IMR-90 (cell line): ENCODE measurements at places on chromosomes 11 and 22. TPM values are rescaled to one million over a fixed set of nuclear protein-coding genes. Genes with fewer than 3 reads are reported as not detected.

Gene OR5A1
- total RNA-seq, result not detected in 2 replicates

Gene NRGN
- total RNA-seq, result 0.54 and 0.83 TPM in 2 replicates

Gene KRTAP5-9
- not detected in 2 replicates for total RNA-seq

DNA sequence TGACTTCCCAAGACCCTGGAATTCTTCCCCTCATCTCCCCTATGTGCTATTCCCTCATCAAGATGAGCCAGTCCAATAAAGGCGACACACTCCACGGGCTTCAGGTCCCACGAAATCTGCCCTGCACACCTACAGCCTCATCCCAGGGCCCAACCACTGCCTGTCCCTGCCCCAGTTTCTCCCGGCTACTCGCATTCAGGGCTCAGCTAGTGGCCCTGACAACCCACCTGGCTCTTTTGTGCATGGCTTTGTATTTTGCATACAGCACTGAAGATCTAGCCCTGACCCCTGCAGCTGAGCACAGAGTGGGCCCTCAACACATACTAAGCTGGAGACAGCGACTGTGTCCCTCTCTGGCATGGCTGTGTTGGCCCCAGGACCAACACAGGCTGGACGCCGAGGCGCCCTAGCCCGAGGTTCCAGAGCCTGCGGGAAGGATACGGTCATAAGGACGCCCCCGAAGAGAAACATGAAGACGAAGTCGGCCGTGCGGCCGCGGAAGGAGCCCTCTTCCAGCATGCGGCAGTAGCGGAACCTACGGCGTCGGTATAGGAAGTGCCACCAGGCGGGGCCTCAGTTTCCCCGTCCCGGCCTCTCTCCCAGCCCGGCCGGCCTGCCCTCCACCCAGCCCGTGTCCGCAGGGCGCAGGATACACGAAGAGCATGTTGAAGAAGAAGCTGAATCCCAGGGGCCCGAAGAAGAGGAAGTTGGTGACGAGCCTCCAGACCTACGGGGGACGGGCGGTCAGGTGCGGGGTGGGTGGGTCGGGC, 710 bp downstream of the DERL3 start:
- DNase-seq, result no peak

DNA sequence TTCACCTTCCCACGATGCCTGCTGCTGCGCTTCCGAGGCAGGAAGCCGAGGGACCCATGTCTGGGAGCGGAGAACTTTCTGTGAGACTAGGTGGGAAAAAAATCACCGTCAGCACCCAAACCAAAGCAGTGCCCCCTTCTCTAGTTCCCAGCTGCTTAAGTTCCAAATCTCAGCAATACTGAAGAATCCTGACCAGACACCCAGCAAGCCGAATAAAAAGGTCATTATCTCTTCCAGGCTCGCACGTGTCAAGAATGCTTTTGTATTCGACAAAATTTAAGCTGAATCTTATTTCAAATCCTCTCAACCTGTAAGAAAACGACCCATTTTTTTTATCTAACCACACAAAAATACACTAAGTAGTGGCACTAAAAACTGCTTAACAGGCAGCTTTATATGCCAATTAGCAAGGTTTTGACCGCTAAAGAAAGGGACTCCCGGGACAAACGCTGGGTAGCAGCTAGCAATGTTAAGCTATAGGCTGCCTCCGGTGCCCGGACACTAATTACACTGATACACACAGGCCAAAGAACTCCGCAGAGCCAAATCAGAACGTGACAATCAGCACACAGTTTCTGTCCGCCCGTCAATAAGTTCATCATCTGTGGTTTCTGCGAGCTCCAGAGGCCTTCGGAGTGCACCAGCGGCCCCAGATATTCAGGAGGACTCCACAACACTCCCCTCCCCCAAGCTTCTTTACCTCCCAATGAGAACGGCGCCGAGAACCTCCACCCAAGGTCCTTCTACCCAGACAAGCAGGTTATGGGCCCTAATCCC, 728 bp downstream of the RPL3 start:
- DNase-seq, result no peak

DNA sequence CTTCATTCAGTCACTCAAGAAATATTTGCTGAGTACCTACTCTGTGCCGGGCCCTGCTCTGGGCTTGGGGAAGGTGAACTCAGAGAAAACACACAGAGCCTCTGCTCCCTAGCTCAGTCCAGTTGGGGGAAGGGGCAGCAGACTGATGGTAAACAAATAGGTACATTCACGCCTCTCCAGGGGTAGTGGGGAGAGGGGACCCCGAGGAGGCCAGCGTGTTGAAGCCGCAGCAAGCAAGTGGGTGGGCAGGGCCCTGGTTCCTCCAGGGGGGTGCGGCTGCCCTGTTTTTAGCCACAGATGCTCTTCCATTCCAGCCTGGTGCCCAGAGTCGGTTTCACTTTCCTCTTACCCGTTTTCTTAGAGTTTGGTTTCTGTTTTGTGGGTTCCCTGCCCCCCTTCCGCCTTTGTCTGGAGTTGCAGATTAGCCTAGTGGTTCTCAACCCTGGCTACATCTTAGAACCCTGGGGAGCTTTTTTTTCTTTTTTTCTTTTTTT, 8.7 kb downstream of the DRAP1 start:
- DNase-seq, result no peak

DNA sequence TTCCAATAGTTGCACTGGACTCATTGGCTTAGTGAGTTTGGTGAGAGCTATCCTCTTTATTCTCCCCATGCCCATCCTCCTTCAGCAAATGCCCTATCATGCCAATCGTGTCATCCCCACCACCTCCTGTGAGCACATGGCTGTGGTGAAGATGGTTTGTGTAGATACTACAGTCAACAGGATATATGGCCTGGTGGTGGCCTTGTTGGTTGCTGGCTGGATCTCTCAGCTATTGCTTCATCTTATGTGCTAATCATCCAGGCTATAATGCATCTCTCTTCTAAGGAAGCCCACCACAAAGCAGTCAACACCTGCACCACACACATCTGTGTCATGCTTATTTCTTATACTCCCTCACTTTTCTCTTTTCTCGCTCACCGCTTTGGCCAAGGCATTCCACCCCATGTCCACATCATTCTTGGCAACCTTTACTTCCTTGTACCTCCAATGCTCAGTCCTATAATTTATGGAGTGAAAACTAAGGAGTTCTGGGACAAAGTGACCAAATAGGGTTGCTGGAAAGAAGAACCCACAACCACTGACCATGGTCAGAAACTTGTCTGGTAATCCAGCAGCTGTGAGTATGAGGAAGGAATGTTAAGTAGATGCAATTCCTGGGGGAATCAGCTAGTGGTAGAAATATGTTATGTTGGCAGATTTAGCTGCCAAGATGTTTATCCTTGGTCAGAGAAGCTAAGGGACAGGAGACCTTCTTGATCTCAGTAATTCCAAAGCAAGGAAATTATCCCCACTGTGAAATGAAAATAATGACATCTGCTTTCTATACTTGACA, 16.3 kb upstream of the OR56B1 start:
- no peak for DNase-seq
